ENCODE measurements at places on chromosomes 13 and 19.
A peak's percentile ranks its signal among the peaks of the same experiment; 100 is the strongest.

DNA sequence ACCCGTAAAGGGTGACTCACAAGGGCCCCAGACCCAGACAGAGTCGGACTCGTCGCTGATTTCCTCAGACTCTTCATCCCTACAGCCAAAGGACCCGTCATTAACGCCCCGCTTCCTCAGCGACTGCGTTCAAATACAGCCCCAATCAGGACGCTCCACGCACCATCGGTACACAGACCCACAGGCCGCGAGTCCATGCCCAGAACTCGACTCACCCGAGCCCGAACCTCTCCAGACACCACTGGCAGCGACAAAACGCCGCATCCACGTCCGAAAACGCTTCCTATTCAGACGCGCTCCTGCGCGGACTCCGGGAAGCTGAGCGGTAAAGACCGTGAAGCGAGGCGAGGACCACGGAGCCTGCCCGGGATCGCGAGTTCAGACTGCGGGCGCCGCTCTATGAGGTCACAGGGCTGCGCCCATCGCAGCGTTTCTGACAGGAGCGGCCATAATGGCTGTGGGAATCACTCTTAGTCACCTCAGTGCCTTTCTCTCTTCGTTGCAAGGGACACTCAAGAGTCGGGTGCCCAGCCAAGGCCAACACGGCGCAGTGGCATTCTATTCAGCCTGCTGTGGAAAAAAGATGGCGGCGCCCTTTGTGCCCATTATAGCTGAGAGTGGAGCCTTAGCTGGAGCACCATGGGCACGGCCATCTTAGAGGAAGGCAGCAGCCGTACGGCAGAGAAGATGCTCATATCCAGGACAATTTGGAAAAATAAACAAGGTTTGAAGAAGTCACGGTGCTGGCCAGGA lies at the start of gene ZNF614:
TSS of gene ZNF614 (minus strand) at position 353 of the 753 bp plus-strand sequence. CDS start 2,634 bp downstream, outside the sequence.
- DNase-seq, result peak; percentile 95

- no peak for DNase-seq
Measured at GRCh38 chr19:4051175-4052101, 15.3 kb downstream of the ZBTB7A start.

GRCh38 chr13:80123945-80124344 lies 217.0 kb downstream of the SPRY2 start:
- DNase-seq, result no peak

- no peak for DNase-seq
Measured at GRCh38 chr19:48239582-48240141, 16.1 kb downstream of the CARD8 start.

DNA sequence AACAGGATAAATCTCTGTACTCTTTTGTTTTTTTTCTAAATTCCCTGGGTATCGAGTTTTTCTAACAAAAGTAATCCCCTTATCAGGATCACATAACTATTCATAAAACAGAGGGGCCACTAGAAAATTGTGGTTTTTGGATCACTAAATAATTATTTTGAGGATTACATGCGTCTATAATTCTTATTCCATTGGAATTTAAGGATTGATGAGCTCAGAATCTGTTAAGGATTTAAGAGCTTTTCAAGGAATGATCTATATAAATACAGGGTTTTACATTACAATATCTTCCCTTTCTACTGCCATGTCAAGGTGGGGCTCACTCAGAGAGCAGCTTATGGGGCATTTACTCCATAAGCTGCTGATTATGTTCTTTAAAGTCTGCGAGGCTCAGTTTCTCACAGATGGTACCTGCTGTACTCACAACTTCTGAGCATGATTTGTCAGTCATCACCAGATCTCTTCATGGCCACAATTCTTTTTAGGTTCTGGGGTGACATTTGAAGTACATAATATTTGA lies 449.8 kb downstream of the PCDH17 start:
- no peak for DNase-seq

DNA sequence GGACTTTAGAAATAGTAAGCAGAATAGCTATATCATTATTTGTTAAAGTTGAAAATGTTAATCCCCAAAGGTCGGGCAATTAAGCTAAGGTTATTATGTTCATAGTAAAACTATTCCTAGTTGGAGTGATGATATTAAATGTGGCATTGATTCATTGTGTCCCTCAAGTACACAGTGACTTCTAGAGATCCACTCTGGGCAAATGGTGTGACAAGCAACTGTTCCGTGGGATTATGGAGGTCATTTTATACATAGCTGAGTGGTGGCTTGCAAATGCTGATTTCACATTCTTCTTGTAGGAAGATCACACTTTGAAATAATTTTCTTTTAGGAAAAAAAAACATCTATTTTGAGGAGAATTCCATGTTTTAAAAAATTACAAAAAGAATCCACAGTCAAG lies 317.8 kb downstream of the ATP8A2 start:
- peak; percentile 17 for DNase-seq

GRCh38 chr13:32997399-32997798 lies 18.8 kb upstream of the KL start:
- no peak for DNase-seq

DNA sequence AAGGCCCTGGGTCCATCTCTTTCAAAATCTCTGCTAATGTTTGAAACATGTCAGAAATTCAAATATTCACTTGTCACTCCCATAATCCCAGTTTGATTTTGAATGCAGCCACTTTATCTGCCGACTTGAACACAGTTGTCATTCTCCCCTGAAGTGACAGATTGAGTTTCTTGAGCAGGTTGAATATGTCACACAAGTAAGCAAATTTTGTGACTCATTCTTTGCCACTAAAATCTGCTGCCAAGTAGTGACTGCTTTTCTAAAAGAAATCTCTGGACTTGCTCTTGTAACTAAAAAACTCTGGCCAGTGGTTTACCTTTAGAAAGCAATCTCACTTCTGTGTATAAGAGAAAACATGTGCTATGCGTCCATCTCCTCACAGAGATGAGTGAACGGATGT lies 357.1 kb downstream of the LMO7 start:
- DNase-seq, result no peak

GRCh38 chr13:37148501-37148900 lies 43.0 kb upstream of the CSNK1A1L start:
- DNase-seq, result no peak

GRCh38 chr13:25678398-25678797 lies 306.6 kb downstream of the ATP8A2 start:
- DNase-seq, result no peak

DNA sequence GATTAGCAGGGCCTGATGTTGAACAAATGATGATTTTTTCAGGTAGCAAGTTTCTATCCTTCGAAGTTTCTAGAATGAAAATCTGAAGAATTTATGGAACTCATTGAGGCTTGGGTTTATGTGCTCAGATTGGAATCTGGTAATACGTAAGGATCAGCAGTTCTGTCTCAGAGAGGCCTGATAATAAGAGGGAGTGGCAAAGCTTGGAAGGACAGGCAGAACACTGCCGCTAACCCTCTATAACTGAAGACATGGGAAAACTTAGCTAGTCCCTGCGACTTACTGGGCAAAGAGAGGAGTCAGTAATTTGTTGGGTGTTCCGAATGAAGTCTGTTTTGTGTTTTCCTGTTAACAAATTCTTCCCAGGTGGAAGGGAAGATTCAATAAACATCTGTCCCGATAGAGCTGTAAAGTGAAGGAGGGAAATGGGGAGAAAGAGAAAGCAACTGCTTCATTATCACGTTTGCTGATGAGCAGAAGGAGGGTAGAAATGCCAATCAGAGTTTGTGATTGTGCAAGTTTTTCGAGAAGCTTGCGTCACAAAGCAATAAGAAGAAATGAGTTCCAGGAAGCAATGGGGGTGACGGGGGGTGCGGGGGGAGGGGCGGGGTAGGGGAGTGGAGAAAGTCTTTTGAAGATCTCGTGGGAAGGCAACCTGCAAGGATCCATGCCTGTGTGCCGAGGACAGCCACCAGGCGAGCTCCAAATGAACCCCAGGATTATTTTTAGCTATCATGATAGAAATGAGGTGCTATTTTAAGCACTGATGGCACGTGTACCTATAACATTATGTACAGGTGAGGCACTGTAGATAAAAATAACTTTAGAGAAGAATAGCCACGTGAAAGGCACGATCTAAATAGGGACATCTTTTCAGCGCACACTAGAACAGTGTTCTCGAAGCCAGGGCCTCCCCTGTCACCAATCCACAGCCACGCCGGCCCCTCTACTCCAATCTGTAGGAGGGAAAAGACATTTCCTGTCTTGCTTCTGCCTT lies 224.1 kb downstream of the FGF9 start:
- DNase-seq, result no peak

DNA sequence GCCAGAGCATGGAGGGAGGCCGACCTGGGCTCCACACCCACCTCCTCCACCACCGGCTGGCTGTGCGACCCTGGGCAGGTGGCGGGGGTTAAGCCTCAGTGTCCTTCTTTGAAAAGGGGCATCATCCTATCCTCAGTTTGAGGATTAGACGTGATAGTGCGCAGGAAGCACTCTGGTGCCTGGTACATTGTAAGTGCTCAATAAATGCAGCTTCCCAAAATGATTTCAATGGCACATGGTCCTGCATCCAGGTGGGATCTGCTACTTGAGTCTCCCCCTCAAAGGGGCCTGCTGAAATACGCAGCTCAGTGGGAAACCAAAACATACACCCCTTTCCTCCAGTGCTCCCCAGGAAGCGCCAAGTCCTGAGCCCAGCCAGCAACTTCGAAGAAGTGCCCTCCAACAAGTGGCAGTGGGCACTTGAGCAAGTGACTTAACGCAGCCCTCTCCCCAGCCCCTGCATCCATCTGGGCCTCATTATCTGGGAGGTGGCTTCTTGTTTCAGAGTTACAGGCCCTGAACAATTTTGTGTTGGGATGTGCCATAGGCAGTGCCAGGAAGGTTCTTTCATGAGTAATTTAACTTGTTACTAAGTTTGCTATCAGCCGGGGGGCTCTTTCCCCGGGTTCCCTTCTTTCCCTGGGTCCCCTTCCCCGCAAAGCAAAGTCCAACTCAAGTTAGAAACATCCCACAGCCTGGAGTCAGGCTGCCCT lies 17.9 kb downstream of the ACTN4 start:
- DNase-seq, result no peak

DNA sequence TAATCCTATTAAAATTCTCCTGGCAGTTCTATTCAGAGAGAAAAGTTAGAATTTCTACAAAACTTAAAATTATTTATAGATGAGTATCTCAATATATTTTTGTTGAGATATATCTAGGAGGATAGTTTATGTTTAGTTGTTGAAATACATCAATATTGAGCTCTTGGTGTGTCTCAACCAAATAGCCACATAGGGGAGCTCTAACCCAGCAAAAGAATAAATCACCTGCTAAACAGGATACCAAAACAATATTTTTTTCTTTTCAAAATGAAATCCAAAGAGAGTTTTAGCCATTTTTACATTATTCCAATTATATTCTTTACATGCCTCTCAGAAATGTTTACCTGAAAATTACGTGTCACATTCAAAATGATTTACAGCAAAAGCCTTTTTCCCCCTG lies 954.7 kb downstream of the SLITRK6 start:
- DNase-seq, result no peak

- no peak for DNase-seq
Measured at GRCh38 chr13:44040818-44041100, 161.1 kb downstream of the LACC1 start.

- DNase-seq, result no peak
Measured at GRCh38 chr13:100211016-100211710, 122.3 kb downstream of the PCCA start.

- no peak for DNase-seq
Measured at GRCh38 chr13:72390909-72391308, 336.5 kb downstream of the MZT1 start.

DNA sequence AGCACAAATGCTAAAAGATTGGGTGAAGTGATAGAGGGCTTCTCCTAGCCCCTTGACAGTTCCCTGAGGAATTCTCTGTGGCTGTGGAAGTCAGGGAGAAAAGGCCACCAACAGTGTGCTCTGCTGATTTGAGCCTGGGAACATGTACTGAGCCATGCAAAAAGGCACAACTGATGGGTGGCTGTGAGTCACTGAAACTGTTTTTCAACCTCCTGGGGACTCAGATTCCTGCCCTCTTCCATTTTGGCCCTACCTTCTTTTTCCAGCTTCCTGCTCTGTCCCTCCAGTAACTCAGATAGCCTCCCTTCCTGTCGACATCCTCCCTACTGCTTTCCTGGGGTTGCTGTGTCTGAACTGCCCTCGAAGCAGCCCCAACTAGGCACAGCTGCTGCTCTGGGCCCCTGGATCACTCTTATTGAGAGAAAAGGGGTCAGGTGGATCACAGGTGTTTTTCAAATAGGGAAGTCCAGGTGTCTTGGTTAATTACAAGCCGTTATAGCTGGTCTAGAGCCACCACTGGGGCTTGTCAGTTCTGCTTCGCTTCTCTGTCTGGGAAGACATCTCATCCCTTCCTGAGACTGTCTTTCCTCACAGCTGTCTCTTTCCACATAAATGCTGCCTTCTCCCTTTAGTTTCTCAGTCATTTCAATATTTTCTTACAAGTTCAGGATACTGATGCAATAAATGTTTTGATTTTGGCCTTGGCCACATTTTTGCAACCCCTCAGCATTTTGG lies 13.7 kb downstream of the FAM124A start:
- no peak for DNase-seq

DNA sequence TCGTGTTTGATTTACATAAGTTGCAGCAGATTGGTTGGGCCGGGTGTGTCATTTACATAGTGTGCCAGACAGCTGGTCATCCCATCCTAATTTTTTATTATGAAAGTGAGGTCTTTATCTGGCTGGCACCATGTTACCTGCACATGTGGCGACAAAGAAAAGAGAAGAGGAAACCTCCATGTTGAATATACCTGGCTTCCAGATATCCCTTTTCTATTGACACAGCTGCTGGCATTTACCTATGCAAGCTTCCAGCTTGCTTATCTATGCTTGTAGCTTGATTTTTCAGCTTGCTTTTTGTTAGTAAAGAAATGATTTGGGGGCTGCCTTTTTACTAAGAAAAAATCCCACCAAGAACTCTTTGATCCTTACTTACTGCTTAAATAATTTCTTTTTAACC lies 681.3 kb upstream of the SLITRK1 start:
- DNase-seq, result no peak

GRCh38 chr13:40963927-40964326 lies 55.2 kb downstream of the ELF1 start:
- no peak for DNase-seq

- no peak for DNase-seq
Measured at GRCh38 chr19:18861917-18862316, 30.2 kb downstream of the UPF1 start.

GRCh38 chr19:47839411-47839810 lies 17.7 kb downstream of the CRX start:
- DNase-seq, result no peak

DNA sequence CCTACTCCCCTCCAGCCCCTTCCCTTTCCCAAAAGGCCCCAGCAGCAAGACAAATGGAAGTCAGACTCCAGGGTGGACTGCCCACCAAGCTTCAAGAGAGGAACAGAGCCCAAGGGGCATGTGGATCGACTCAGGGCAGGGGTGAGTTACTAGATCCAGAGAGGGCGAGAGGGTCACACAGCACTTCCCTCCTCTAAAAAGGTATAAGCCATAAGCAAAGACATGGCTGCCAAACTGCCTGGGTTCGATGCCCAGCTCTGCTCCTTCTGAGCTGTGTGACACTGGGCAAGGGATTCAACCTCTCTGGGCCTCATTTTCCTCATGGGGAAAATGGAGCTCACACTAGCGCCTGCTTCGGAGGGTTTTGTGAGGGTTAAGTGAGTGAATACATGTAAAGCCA lies 3.8 kb downstream of the PPP1R14A start:
- DNase-seq, result no peak
